ENCODE measurements at places on chromosomes 16 and 17.

GRCh38 chr16:78623796-78624195 lies 524.3 kb downstream of the WWOX start:
- DNase-seq = no peak

DNA sequence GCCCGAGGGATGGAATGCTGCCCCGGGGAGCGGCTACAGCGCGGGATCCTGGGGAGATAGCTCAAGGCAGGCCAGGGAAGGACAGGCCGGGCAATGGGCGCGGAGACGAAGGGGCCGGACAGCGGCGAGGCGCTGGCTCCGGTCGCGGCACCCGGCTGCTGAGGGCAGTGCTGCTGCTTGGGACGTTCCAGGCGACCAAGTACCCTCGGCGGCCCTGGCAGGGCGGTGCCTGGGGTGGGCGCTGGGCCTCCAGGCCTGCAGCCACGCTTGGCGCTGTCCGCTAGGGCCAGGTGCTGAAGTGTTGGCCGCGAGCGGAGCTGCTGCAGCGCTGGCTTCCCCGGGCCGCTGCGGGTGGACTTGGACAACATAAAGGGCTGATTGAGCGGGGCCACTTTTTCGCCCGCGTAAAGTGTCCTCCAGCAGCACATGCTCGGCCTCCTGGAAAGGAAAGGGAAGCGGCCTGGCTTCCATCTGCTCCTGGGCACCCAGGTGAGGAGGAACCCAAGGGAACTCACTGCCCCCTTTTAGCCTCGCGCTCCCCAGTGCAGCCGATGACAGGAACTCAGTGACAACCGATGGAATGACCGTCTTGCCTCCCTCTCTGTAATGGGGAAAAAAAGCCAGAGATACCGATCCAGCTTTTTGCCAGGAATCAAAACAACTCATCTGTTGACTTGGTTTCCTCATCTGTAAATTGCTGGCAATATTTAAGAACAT lies 23.7 kb downstream of the CLEC3A start:
- no peak for DNase-seq

- no peak for DNase-seq
These were observed 83.1 kb downstream of the SEC14L1 start for GRCh38 chr17:77223642-77224420.

GRCh38 chr16:30786936-30787612 lies at the start of gene ZNF629:
ZNF629 (minus strand) TSS chr16:30787205; CDS start chr16:30784482, 2,723 bp downstream.
- DNase-seq = no peak

GRCh38 chr17:4806777-4807604 lies at the start of gene PLD2:
PLD2 (plus strand) TSS chr17:4807152; CDS start chr17:4807773, 621 bp downstream.
- peak; percentile 84 for DNase-seq

- no peak for DNase-seq
These were observed 12.8 kb upstream of the ZNF23 start for GRCh38 chr16:71474864-71475263.

- DNase-seq = no peak
These were observed 11.5 kb downstream of the KCNJ16 start for GRCh38 chr17:70086516-70086915.

GRCh38 chr17:73410586-73411312 lies 98.9 kb upstream of the CDC42EP4 start:
- DNase-seq = no peak

GRCh38 chr17:81666092-81666341 lies 388 bp downstream of the OXLD1 start:
- no peak for DNase-seq

GRCh38 chr16:68259007-68259825 lies 5.1 kb upstream of the SLC7A6 start:
- no peak for DNase-seq

DNA sequence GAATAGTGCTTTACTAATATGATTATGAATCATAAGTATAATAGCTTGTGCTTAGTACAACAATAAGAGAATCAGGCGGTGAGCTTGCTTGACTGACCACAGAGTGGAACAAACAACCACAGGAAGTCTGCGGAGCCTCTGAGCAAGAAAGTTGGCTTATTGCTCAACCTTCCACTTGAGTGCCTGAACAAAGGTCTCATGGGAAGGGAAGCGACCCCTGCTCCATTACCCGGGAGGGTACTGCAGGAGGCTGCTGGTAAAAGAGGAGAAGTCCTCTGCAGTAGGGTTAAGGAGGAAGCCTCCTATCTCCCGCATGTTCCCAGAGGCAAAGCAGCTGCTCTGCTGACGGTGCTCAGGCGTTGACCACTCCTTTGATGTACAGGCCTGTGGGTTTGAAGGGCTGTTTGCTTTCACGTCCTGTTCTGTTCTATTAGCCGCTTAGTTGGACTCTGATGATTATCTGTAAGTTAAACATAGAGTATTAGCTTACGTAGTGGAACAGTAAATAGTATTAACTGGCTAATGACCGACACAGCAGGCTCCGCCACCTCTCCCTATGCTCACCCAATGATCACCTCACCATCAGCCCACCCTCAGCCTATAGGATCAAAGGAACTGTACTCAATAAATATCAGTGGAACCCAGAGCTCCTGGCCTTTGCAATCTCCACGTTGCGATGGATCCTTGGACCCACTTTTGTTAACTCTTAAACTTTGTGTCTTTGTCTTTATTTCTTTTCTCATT lies 17.5 kb downstream of the ALOX15B start:
- DNase-seq = no peak

DNA sequence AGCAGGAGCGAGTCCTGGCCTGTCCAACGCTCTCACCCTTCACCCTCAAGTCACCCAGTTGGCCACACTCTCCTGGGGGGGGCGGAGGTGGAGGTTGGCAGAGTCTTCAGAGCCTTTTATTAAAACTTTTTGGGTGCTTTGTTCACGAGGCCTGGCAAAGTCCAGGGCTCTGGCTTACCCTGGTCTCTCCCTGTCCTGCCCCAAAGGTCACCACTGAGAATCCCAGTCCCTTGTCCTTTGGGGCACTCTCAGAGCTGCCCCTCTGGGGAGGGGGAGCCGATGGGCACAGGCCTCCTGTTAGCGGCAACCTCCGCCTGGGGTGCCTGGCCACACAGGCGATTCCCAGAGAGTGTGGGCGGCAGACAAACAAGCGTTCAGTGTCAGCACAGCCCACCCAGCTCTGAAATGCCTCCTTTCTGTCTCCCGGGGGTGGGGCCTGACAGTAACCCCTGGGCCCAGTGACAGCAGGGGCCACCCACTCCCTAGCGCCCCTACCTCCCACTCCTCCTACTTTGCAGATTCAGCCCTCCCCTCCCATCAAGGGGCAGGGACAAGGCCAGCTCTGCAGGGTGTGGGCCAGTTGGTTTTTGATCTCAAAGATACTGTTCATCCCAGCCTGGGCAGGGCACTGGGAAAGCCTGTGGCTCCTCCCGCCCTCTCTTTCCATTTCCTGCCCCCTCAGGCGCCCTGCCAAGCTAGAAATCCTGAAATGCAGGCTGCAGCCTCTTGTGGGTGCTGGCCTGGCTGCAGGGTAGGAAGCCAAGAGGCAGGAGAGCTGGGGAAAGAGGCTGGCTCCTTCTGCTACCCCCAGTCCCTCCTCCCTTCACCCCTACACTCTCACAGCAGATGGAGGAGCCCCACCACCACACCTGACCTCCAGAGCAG lies 36.6 kb upstream of the EMP2 start:
- no peak for DNase-seq

DNA sequence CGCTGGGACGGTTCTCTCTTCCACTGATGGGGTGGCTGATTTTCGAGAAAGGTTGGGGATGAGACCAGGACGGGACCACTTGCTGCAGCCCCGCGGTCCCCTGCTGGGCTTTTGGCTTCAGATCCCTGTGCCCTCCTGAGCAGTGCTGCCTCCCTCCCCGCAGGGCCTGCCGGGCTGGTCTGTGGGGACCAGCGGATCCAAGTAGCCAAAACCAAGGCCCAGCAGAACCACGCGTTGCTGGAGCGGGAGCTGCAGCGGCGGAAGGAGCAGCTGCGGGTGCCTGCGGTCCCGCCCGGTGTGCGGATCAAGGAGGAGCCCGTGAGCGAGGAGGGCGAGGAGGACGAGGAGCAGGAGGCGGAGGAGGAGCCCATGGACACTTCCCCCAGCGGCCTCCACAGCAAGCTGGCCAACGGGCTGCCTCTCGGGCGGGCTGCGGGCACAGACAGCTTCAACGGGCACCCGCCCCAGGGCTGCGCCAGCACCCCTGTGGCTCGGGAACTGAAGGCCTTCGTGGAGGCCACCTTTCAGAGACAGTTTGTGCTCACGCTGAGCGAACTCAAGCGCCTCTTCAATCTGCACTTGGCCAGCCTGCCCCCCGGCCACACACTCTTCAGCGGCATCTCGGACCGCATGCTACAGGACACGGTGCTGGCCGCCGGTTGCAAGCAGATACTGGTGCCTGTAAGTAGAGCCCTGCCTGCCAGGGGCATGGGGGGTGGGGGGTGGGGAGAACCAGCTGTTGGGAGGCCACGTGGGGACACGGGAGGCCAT lies 28.6 kb downstream of the POLR3E start:
- DNase-seq = no peak

DNA sequence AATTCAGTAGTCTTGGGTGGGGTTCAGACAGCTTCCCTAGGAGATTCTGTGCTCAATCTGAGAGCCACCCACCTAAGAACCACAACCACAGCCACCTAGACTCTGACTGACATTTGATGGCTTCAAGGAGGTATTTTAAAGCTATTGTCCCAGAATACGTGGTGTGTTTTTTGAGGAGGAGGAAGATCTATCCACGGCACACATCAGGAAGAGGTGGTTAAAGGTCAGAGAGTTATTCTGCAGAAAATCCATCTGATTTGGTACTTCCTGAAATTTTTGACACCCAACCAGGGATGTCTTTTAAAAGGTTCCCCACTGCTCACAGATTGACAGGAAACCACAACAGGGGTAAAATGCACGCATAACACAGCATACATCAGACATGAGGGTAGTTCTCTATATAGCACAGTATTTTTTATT lies 25.1 kb downstream of the SMARCE1 start:
- DNase-seq = no peak

GRCh38 chr16:72001180-72001874 lies 1.1 kb upstream of the PKD1L3 start:
- DNase-seq = no peak

DNA sequence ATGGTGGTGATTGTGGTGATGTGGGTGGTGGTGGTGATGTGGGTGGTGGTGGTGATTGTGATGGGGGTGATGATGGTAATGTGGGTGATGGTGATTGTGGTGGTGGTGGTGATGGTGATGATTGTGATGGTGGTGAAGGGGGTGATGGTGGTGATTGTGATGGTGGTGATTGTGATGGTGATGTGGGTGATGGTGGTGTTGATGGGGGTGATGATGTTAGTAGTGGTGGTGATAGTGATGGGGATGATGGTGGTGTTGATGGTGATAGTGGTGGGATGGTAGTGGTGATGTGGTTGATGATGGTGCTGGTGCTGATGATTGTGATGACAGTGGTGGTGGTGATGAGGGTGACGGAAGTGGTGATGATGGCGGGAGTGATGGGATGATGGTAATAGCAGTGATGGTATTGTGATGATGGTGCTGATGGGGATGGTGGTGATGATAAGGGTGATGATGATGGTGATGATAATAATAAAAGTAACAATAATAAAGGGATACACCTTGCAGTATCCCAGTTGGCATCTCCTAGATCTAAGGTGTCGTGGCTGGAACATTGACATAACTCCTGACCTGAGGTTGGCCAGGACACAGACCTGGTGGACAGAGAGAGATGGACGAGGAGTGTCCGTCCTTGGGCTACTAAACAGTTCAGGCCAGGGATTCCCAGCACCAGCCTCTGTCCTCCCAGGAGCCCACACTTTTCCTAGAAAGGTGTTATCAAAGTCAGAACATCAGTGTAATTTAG lies 344.5 kb downstream of the SEC14L1 start:
- no peak for DNase-seq

DNA sequence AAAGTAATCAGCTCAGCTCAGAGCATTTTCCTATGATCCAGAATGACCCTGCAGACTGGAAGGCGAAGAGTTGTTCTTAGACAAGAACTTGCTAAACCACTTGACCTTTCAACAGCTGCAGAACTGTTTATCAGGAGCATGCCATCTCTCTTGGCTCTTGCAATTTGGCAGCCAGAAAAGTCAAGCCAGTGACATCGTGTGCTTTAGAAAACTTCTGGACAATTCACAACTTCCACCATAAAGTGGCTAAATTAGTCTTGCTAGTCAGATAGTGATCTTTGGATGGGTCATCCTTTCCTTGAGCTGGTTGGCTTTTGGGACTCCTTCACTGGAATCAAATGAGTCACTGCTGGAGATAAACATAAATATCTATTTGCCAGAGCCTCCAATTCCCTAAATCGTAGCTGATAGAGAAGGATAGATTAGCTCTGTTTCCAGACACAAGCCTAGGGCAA lies 146.5 kb downstream of the MAP2K6 start:
- no peak for DNase-seq

DNA sequence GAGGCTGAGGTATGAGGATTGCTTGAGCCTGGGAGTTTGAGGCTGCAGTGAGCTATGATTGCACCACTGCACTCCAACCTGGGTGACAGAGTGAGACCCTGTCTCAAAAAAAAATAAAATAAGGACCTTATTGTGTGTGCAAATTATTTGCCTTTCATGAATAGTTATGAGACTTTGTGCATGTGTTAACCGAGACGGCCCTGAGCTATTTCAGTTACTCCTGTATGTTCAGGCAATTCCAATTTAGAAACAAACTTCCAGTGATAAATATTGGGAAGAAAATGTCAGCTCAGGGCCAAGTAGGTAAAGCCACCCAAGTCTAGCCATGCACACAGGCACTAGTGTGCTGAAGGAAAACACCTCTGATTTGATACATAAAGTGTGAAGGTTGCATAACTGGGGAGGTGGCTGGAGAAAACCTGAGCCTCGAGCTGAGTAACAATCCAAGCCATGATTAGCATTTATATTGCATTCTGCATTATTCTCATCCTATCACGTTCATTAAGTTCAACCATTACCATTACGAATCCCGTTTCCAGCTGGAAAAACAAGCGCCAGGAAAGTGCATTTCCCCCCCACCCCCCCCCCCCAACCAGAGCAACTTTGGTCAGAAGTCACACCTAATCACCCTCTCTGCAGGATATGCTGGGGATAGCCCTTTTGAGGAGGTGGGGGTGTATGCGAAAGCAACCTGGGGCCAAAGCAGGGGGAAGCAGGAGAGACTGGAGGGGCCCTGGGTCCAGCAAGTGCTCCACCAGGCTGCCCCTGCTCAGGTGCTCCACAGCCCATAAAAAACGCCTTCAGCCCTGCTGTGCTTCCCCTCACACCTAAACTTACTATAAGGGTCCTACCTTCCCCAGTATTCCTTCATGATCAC lies 18.6 kb upstream of the ENDOV start:
- no peak for DNase-seq

GRCh38 chr16:13939821-13940220 lies 19.9 kb downstream of the ERCC4 start:
- no peak for DNase-seq
